ENCODE measurements at places on chromosomes 1 and 21.

- DNase-seq: no peak
Measured at GRCh38 chr1:89607586-89608318, 25.2 kb upstream of the LRRC8C start.

DNA sequence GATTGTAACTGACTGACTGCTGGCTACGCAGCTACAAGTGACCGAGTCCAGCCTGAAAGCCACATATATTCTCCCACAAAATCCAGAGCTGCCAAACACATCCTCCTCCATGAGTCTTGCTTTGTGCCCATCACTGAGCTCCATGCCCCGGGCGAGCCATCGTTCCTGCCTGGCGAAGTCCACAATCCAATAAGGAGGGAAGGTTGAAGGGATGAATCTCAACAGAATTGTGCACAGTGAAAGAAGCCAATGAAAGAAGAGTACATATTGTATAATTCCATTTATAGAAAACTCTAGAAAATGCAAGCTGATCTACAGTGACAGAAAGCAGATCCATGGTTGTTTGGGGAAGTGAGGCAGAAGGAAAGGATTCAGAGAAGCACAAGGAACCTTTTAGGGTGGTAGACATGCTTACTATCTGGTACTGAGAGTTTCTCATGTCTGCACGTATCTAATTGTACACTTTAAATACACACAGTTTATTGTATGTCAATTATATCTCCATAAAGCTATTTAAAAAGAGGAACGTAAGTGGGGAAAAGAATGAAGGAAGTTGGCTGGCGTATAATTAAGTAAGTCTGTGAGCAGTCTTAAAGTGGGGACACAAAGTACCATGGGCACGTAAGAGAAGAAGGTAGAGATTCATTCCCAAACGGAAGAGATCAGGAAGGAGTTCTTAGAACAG lies 115.9 kb upstream of the JUN start:
- no peak for DNase-seq

- DNase-seq: no peak
Measured at GRCh38 chr21:38999161-38999560, 184.1 kb downstream of the PSMG1 start.

- no peak for DNase-seq
Measured at GRCh38 chr1:223135176-223135942, 7.7 kb downstream of the TLR5 start.

DNA sequence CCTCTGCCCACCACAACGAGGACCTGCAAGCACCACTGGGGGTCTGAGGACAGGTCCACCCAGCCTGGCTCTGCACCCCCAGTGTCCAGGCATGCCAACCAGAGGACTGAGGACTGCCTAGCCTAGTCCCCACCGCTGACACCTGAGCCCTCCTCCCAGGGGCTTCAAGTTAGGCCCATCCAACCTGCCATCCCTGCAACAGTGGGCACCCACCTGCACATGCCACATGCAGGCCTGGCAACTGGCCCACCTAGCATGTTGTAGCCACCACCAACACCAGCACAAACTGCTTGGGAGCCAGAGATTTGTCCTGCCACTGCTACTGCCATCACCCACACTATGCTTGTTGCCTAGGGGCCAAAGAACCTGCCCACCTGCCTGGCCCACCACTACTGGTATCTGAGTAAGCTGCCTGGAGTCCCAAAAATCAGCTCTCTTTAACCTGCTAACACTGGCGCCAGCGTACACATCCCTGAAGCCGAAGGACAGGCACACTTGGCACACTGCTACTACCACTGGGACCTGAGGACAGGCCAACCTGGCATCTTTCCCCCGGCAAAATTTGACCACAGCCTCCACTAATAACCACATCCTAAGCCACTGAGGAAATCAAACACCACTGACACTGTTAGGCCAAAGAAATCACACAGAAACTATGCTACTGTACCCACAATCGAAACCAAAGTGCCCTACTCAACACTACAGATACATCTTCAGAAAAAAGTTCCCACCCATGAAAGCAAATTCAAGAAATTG lies 61.5 kb downstream of the PSMG1 start:
- DNase-seq: no peak

DNA sequence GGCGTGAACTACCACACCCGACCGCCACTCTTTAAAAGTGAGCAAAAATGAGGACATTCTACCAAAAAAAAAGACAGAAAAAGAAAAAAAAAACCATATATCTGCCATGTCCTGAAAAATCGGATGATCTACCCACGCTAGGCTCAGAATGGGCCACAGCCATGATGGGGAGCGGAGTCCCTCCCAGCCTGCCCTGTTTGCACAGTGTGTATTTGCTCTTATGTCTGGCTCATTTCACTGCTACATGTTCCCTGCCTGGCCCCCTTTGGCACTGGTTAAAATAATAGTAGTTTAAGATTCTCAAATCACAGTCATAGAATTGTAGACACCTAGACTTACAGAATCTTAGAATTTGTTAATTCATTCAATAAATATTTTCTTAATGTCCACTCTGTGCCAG lies 121.9 kb downstream of the PTPRU start:
- DNase-seq: no peak
